HCEC 1CT (cell line): ENCODE measurements at places on chromosomes 7 and 10.

- DNase-seq, result no peak
Measured at GRCh38 chr10:127068485-127068884, 127.9 kb downstream of the INSYN2A start.

DNA sequence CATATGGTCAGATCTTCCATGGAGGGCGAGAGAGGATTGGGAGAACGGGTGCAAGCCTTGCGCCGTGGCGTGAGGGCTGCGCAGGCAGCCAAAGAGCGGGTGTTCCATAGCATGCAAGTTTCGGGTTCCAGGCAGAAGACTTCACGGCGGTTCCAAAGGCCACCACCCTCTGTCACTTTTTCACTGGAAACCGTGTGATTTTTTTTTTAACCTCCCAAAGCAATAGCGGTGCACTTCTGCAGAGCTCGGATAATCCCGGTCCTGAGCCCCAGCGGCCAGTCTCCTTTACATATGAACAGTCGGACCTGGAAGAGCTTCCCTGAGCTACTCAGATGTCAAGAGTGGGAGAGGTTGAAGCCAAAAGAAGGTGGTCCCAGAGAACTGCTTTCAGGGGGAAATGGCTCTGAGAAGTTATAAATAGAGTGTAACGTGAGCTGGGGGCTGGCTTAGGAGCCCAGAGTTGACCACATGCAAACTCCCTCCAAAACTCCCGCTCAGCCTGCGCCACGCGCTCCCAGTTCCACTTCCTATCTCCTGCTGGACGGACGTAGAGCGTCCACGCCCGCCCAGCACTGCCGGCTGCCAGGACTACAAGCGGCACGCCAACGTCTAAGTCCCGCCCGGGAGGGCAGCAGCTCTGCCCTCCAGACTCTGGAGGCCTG, at the start of gene MEOX2:
TSS of gene MEOX2 (minus strand) at position 389 of the 662 bp plus-strand sequence. CDS start at position 108, 281 bp downstream.
- DNase-seq, result peak; percentile 55

- DNase-seq, result no peak
Measured at GRCh38 chr7:17661982-17662585, 278.2 kb downstream of the SNX13 start.

GRCh38 chr10:94036766-94037033, 43.0 kb downstream of the PLCE1 start:
- no peak for DNase-seq

DNA sequence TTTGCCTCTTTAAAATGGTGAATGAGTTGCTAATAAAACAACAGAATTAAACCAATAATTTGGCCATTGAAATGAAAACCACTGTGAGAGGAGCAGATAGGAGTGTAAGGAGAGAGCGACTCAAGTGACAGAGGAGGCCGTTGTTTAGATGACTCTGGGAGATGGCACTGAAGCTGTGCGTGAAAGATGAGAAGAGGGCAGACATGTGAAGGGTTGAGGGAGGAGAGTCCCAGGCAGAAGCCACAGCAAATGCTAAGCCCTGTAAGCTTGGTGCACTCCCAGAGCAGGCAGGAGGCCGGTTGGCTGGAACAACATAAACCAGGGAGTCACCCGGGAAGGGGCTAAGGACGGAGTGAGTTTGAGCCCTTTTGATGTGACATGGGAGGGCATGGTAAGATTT, 814 bp upstream of the OPALIN start:
- DNase-seq, result no peak

GRCh38 chr10:46282842-46283574, 3.8 kb upstream of the ANTXRL start:
- DNase-seq, result peak; percentile 31

GRCh38 chr10:131811630-131812403, 89.0 kb upstream of the PPP2R2D start:
- no peak for DNase-seq

GRCh38 chr10:87635498-87636312, 24.0 kb upstream of the PAPSS2 start:
- peak; percentile 86 for DNase-seq

DNA sequence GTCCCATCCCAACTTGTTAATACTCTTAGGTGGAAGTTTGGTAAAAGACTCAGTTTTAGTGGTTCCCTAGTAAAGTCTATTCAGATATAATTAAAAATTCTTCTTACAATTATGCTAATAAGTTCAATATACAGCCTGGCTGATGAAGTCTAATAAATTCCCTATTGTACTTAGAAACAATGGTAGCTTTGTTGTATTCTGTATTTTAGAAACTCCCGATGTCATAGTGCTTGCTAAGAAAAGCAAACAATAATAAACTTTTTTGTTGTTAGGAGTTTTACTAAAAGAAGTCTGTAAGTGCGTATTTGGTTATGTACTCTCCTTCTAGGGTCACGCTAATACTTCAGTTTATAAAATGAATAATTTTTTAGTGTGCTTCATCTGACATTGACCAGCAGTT, 206.8 kb downstream of the VTI1A start:
- DNase-seq, result no peak

DNA sequence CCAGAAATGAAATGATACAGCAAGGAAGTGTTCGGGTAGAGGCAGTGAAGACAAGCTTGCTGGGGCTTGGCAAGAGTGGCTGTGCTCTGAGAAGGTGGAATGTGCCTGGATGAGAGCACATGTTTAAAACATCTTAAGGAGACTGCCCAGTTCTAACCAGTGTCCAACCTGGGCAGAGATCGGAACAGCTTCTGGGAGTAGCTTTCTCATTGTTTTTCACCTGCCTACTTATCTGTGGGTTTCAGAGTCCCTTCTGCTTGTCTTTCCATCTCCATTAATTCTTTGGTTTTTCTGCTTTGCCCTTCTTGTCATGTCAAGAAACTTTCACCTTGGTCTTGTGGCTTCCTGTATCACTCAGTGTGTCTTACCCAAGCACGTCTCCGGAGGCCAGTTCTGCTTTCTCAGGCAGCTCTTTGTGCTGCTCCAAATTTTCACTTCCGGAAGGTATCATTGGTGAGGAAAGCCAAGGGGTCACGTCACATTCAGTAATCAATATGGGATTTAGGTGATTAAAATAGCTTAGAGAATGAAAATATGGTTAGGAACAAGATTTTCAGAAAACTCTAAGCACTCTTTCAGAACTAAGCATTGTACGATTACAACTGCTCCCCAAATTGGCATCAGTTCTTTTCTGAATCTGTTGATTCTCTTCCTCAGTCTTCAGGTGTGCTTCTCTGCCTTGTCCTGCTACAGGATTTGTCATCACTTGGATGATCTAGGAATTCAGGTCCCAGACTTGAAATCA, 5.5 kb upstream of the LAMB4 start:
- DNase-seq, result no peak

DNA sequence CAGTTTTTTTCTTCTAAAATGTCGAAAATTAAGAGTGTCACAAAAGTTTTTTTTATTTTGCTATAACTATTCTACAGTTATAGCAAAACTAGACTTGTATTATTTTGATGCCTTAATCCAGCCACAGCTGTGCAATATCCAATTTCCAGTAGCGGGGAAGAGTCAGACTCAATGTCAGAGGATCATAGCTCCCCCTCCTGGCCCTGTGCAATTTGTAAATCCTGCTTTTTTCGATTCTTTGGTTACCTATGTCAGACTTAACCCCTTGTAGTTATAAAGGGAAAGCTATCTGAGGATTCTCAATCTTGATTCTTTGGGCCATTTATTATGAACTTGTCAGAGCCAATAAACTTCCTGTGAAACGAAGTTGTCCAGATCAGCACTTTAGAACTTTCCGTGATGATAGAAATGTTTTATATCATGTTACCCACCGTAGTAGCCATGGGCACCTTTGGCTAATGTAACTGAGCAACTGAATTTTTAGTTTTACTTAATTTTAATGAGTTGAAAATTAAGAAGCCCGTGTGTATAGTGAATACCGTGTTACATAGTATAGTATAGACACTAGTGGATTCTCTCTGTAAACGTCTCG, 87.7 kb upstream of the PRKCQ start:
- peak; percentile 44 for DNase-seq

GRCh38 chr10:61189912-61190311, 245.9 kb upstream of the RHOBTB1 start:
- no peak for DNase-seq

DNA sequence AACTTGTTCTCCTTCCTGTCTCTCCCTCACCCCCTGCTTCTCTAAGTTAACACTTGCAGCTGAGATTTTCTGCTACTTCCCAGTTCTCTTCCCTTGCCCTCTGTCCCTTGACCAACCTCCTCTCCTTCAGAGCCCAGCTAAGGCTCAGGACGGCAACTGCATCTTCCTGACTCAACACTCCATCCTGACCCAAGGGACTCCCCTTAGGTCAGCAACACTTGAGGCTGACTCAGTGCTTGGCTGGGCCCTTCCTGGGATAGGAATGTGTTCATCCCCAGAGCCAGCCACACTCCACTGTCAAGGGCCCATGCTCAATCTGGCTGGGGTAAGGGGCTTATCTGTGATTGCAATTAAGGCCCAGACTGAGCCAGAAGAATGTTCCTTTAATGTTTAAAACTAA, 3.4 kb downstream of the CALHM2 start:
- DNase-seq, result peak; percentile 88

GRCh38 chr10:79436066-79436849, 9.2 kb downstream of the ZCCHC24 start:
- DNase-seq, result no peak

- no peak for DNase-seq
Measured at GRCh38 chr7:66790196-66790595, 49.7 kb downstream of the RABGEF1 start.

GRCh38 chr10:128103229-128103714, 23.0 kb downstream of the MKI67 start:
- DNase-seq, result no peak

DNA sequence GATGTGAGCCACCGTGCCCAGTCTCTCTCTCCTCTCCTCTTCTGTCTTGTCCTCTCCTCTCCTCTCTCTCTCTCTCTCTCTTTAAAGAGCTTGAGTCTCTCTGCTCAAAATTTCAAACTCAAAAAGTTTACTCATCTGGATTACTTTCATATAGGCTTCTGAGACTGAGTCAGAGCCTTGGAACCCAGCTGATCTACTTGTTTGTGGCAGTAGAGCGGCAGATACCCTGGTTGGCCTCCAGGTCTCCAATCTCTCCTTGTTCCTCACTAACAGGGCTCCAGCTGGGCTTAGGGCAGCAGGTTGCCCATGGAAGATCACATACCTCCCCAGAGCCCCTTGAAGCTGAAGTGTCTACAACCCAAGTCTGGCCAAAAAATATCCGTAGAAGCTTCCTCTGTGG, 51.0 kb downstream of the HHEX start:
- peak; percentile 46 for DNase-seq

GRCh38 chr7:149781921-149782320, 8.5 kb upstream of the ZNF467 start:
- DNase-seq, result no peak

DNA sequence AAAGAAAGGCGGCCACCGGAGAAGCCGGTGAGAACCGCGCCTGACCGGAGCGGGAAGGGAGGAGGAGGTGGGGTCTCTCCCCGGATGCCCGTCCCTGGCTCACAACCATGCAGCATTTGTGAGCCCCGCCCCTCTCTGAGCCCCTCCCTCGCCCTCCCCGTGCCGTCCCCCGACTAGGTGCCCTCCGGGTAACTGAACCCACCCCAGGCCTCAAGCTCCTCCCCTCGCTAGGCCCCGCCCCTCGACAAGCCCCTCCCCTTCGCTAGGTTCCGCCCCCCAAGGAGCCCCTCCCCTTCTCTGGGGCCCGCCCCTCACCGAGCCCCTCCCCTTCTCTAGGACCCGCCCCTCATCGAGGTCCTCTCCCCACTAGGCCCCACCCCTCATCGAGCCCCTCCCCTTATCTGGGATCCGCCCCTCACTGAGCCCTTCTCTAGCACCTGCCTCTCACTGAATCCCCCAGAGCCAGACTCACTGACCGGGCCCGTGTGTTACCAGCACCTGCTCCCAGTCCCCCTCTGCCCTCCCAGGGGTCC, 42.2 kb upstream of the HSPB1 start:
- peak; percentile 9 for DNase-seq

DNA sequence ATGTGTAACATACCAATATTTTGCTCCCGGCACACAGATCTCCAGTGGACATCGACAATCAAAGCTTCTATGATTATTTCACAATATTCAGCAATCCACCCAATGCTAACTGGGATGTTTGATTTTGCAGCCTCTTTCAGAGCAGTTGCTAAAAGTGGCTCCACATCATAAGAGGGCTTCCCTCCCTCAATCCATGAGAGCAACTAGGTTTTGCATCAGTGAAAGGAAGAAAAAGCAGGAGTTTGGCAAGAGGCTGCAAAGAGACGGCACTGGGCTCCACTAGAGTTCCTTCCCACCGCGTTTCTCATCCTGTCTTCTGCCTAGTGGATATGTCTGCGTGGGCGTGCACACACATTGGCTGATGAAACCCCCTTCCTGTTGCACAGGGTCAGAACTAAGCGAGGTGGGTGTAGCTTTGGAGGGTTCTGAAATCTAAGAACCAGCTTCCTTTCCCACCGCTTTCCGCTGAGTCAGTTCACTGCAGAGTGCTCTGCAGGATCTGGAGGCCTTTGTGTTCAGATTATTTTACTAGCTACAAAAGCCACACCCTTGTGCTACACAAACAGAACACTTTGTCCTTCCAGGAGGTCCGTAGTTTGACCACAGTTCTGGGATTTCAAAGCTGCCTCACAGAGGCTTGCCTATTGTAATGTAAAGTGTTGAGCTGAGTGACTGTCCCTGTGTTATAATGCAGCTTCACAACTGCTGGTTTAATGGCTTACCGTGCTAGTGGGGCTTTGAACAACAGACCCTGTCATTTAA, 28.1 kb downstream of the ARL4A start:
- DNase-seq, result peak; percentile 97

DNA sequence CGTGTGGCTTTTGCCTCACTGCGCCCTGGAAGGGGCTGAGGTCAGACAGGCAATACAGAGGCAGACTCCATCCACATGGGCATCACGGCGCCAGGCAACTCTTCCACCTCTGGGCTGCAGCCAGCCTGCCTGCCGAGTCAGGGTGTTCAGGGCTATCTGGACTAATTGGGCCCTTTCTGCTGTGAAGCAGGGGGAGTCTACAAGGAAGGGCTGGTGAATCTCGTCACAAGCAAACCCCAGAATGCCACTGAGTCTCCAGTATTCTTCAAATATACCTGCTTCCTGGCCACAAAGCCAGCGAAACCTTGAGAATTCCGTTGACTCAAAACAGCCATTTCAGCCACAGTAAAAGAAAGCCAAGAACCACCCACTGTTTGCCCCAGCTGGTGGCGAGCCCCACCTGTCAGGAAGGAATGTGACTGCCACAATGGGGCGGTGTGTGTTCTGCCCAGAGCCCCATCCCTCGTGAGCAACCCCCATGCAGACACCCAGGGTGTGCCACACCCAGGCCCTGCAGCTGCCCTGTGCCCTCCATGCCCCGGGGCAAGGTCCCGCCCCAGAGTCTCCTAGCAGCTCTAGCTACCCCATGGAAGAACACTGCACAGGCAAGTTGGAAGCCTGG, 117.3 kb downstream of the FAM53B start:
- DNase-seq, result no peak

DNA sequence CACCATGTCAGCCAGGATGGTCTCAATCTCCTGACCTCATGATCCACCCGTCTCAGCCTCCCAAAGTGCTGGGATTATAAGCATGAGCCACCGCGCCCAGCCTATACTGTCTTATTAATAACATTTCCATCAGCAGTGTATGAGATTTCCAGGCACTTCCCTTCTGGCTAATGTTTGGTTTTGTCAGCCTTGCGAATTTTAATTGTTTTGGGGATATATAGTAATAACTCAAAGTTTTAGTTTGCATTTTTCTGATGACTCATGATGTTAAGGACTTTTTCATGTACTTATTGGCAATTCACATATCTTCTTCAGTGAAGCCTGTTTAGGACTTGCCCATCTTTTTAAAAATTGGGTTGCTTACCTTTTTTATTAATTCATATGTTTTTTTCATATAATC, 76.0 kb downstream of the TMEM270 start:
- DNase-seq, result peak; percentile 3

GRCh38 chr7:157501581-157501980, 164.8 kb downstream of the DNAJB6 start:
- no peak for DNase-seq
